ENCODE measurements at places on chromosomes 6 and 20.

DNA sequence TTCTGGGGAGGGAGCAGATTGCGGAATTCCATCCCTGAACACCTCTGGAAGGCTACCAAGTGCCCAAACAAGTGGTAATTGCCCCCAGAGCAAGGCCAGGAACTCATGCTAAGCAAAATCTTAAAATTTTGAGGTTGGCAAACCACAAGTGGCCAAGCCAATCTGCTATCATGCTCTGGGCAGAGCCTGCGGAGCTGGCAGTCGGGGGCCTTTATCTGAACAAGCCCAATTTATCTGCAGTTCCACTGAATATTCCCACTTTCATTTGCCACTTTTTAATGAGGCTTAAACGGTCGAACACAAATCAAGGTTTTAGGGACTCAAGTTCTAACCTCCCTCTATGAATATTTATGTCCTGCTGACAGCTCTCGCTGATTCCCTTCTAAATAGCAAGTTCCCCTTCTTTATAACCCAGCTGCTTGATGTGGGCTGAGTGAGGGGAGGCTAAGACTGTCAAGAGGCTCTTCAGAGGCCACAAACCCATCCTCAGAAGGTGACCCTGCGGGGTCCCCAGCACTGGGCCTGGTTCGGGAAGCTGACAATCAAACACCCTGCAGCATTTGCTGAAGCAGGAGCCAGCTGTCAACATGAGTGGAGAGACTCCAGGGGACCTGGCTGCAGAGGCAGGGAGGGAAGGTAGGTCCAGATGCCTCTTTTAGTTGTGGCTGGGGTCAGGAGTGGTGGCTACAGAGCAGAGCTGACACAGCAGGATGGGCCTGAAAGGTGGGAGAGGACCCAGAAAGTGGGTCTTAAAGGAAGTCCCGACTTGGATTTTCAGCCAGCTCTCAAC, 11.9 kb downstream of the CCDC167 start:
- DNase-seq, result no peak

DNA sequence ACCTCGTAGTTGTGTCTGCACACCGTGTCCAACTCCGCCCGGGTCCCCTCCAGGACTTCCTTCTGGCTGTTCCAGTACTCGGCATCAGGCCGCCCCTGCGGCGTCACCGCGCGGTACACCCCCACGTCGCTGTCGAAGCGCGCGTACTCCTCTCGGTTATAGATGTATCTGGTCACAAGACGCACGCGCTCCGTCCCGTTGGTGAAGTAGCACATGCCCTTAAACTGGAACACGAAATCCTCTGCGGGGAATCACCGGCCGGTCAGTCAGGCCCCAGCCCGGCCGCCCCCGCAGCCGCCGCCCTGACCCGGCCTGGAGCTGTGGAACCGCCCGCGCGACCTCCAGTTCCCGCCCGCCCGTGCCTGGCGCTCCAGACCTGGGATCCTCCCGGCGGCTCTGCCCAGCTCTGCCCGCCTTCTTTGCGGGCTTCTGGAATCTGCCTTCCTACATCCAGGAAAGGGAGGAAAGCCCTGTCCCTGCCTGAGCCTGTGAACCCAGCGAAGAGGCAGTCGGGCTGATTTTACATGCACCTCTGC, 1.6 kb downstream of the HLA-DQB1 start:
- no peak for DNase-seq

DNA sequence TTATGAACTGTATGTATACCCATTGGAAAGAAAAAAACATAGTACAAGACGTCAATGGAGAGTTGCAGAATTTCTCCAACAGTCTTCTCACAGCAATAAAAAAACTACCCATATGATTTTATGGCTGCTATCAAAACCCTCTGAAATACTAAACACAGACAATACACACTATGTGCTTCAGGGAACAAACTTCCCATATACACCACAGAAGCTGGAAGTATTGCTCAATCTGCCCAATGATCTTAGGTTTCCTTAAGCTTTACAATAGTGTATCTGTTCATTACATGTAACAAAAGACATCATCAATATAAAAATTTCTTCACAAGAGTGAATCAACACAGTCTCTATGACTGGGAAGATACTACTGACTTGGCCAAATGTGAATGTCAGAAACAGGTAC, 150.5 kb downstream of the TBC1D32 start:
- no peak for DNase-seq

GRCh38 chr6:6256886-6257285, 63.6 kb downstream of the F13A1 start:
- no peak for DNase-seq
